Activated naive CD4-positive, alpha-beta T cell treated with anti-CD3 and anti-CD28 coated beads for 36 hours (primary cell): ENCODE measurements at places on chromosomes 1 and 21.
A peak's percentile ranks its signal among the peaks of the same experiment; 100 is the strongest.

DNA sequence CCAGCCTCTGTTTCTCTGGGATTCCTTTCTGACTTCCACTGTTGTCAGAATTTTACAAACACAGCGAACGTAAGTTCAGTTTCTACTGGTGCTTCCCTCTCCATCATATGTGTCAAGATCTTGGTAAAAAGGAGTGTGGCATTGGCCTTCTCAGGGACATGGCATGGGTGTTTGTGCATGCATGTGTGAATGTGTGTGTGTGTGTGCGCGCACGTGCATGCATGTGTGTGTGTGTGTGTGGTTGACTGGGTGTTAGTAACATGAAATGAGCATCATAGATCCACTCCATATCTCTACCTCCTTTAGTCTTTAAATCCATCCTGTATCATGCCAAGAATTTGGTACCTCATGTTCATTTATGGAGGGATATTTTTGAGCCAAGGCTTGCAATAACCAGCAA lies 411.3 kb downstream of the NPHP4 start:
- no peak for DNase-seq

- DNase-seq, result no peak
These were observed 89.8 kb downstream of the TMEM200B start for GRCh38 chr1:29033829-29034466.

DNA sequence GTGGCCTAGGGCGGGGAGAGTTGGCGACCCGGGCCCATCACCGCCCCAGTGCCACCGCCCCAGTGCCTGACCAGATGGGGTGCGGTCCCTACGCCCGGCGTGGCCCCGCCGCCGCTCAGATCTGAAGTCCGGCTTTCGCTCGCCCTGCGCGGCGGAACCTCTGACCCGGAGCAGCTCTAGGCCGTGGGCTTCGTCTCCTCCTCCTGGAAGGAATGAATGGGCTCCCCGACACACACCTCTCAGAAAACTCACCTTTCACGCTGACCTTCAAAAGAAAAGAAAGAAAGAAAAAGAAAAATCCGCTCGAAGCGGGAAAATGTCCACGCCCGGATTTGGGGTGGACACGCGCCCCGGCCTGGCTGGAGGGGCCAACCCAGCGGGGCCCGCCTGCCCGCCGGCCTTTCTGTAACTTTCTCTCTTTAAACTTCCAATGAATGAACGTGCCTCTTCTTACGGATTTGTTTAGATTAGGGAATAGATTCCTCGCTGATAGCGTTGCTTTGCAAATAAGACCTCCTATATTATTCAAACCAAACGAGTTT lies 5.4 kb upstream of the SIM2 start:
- no peak for DNase-seq

DNA sequence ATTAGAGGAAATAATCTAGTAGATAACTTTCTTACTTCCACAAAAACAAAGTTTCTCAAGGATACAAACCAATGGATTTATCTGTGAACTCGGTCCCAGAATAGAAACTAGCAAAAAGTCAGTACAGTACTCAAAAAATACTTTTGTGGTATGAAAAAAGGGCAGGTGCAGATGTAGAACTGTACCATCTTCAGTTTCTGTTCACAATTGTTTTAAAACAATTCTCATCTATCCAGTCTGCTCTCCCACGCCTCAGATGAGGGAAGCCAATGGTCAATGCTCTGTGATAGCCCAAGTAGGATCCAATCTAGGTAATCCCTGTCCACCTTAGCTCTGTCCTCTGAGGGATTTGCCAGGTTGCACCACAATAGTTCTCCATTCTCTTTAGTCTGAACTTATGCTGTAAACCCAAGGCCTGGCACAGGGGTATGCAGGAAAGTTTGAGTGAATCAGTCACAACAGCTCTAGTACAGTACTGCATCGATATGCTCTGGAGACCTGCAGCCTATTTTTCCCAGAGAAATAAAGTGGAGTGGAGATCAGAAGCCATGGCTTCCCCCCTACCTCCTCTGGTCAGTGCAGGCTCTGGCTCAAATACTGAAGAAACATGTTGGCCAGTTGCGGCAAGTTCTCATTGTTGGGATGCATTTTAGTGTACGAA lies 1.4 kb downstream of the KTI12 start:
- peak; percentile 6 for DNase-seq

- DNase-seq, result peak; percentile 88
These were observed 61.3 kb downstream of the RAP1GAP start for GRCh38 chr1:21607549-21608529.

- no peak for DNase-seq
These were observed 928 bp downstream of the TLCD4 start for GRCh38 chr1:95118067-95118499.

GRCh38 chr1:164361927-164362326 lies 197.1 kb upstream of the PBX1 start:
- no peak for DNase-seq

- DNase-seq, result no peak
These were observed 126.2 kb upstream of the DAB1 start for GRCh38 chr1:57550092-57550491.

GRCh38 chr1:230915078-230915477 lies 46.8 kb upstream of the C1orf198 start:
- DNase-seq, result no peak

GRCh38 chr1:104991702-104992101 lies 1242.0 kb downstream of the AMY1C start:
- DNase-seq, result no peak

DNA sequence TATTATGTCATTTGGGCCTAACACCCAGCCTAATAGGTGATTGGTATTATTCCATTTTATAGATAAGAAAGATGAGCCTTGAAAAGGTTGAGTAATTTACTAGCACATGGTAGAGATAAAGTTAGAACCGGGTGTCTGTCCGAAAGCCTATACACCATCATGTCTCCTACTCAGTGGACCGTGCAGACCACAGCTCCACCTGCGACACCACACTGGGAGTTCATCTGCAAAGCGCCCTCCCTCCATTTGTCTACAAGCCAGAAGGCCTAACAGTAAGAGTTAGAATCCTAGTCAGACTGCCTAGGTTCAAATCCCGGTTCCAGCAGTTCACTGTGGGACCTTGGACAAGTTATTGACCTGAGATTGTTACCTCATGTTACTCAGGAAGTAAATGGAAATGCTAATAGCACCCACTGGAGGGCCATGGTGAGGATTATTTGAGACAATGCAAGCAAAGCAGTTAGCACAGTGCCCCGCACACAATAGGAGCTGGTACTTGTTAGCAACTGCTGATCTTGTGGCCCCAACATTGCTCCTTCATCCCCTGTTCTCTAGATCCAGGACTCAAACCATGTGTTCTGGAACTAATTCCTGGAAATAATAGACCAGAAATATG lies 20.5 kb downstream of the ARMH1 start:
- no peak for DNase-seq

DNA sequence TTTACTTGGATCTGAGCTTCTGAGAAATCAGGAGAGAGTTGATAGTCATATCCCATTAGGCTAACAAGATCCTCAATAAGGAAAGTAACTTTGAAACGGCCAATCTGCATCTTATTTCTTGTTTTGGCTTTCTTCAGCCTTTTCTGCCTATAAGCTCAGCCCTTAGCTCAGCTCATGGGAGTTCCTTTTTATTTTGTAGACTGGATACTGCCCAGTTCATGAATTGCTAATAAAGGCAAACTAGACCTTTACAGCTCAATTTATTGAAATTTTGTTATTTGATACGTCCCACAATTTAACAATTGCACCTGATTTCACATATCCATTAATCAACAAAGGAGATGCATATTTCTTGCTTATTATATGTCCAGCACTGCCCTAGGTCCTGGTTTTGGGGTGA lies 22.7 kb downstream of the NENF start:
- no peak for DNase-seq

DNA sequence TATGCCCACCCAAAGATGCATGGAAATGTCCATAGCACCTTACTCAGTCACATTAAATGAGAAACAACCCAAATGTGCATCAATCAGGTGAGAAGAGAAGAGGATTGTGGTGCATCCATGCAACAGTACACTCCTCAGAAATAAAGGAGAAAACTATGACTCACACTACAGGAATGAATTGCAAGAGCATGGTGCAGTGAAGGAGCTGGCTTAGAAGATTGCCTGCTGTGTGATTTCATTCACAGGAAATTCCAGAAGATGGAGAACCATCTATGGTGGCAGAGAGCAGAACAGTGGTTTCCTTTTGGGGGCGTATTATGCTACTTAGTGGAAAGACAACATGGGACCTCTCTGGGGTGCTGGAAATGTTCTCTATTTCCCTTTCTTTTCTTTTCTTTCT lies 278.6 kb upstream of the AJAP1 start:
- DNase-seq, result no peak

GRCh38 chr1:31182352-31182751 lies 57.3 kb downstream of the NKAIN1 start:
- DNase-seq, result peak; percentile 66

GRCh38 chr1:18112611-18113010 lies 5.0 kb downstream of the IGSF21 start:
- no peak for DNase-seq

DNA sequence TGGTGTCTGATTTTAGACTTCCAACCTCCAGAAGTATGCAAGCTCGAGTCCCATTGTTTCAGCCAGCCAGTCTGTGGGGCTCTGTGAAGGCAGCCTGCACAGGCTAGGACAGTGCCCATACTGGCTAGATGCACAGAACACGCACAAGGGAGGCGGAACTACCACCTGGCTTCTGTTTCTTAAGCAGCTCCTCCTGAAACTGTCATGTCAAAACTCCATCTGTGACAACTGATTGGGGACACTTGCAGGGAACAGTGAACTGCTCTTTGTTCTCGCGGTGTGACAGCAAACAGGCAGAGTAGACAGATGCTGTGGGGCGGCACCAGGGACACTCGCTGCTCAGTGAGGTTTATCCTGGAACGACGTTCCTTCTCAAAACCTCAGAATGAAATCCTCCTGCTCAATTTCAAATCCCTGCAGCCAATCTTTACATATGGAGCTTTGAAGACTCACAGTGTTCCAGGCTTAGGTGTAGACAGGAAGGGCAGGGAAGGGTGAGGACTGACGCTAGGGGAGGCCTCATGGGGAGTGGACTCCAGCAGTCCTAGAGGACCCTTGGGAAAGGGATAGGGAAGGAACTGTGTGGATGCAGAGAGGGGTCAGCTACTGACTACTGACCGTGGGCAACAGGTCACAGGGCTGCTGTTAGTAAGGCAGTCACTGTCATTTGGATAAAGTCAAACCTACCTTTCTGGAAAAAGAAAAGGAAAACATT lies 73.8 kb downstream of the ERG start:
- no peak for DNase-seq

DNA sequence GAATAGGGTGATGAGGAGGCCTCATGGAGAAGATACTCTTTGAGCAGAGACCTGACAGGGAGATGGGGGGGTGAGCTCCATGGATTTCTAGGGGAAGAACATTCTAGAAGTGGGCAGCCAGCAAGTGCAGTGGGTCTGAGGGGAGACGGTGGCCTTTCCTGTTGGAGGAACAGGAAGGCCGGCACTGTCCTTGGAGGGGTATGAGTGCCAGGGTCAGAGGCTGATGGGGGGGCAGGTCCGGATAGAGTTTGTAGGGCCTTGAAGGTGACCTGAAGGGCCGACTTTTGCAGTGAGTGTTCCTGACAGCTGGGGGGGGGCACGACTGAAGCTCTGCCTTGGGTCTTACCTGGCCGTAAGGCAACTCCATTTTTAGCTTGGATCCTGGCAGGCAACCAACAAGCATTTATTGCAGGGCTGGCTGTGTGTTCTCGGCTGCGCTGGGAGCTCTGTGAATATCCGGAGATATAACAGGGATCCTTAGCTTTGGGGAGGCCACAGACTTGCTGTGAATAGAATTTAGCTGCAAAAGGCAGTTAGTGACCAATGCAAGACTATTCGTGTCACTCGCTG lies 130.6 kb downstream of the MRPS6 start:
- DNase-seq, result no peak

DNA sequence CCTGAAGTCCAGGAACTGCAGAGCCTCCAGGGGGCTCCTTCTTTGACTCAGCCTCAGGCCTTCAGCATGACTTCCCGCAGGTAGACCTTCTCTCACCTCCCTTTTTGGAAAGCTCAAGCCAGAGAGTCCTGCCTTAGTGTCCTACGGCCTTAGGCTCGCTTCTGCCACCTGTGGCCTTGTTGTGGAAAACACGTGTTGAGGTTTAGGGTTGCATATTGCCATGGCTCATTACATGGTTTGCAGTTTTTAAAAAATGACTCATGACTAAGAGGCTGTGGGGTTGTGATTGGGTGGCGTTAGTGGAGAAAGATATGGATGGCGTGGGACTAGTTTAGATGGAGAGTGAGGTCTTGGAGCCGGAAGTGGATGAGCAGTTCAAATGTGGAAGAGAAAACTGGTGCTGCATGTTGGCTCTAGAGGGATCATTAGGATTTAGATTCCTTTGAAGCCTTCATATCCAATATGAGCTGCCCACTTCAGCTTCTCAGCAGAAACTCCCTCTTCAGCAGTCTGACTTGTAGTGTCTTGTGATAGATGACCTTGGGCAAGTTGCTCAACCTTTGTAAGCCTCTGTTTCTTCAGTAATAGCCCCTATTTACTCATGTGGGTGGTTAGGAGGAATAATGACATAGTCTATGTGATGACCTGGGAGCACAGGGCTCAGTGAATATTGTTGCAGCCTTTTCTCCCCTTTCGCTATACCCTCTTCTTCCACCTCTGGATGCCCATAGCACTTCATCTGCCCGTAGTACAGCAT lies 6.5 kb upstream of the FGGY start:
- DNase-seq, result peak; percentile 35

DNA sequence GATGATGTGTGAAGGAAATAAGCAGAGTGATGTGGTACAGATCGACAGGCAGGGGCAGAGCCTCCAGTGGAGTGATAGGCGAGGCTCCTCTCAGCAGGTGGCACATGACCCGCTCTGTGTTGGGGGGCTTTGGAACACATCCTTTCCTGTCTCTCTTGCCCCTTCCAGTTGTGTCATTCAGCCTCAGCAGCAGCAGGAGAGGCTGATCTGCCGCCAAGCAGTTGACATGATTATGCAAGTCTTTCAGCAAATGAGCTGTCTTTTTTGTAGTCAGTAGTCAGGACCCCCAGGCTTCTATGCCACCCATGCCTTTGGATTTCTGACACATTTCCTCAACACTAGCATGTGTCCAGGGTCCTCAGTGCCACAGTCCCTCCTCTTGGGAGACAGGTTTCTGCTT lies 307.1 kb upstream of the C1orf174 start:
- no peak for DNase-seq

GRCh38 chr1:169949139-169949538 lies 55.4 kb upstream of the SCYL3 start:
- no peak for DNase-seq
